Activated T-helper 1 cell treated with Interleukin-2 at 50 U/mL for 16 hours (primary cell): ENCODE measurements at places on chromosomes 16 and 17.

GRCh38 chr17:951325-952132 is 28.0 kb downstream of the NXN start:
- DNase-seq: no peak

DNA sequence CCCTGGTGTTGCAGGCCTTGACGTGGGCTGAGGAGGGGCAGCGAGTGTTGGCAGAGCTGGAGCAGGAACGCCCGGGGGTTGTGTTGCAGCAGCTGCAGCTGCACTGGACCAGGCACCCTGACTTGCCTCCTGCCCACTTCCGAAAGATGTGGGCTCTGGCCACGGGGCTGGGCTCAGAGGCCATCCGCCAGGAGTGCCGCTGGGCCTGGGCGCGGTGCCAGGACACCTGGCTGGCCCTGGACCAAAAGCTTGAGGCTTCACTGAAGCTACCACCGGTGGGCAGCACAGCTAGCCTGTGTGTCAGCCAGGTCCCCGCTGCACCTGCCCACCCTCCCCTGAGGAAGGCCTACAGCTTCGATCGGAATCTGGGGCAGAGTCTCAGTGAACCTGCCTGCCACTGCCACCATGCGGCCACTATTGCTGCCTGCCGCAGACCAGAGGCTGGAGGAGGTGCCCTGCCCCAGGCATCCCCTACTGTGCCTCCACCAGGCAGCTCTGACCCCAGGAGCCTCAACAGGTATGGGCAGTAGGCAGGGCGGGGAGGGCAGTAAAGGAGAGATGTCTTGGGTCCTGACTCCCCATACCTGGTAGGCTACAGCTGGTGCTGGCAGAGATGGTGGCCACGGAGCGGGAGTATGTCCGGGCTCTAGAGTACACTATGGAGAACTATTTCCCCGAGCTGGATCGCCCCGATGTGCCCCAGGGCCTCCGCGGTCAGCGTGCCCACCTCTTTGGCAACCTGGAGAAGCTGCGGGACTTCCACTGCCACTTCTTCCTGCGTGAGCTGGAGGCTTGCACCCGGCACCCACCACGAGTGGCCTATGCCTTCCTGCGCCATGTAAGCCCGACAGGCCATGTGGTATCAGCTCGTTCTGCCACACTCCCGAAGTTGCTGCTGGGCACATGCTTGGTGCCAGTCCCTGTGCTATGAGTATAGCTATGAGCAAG is 5.6 kb downstream of the PLEKHG4 start:
- no peak for DNase-seq

- no peak for DNase-seq
Observed at GRCh38 chr17:45425125-45425983, 7.3 kb downstream of the ARHGAP27 start.

GRCh38 chr17:82583720-82584234 is 64.2 kb downstream of the FOXK2 start:
- DNase-seq: peak; percentile 18

- no peak for DNase-seq
Observed at GRCh38 chr17:76414334-76415295, 30.2 kb downstream of the SPHK1 start.

DNA sequence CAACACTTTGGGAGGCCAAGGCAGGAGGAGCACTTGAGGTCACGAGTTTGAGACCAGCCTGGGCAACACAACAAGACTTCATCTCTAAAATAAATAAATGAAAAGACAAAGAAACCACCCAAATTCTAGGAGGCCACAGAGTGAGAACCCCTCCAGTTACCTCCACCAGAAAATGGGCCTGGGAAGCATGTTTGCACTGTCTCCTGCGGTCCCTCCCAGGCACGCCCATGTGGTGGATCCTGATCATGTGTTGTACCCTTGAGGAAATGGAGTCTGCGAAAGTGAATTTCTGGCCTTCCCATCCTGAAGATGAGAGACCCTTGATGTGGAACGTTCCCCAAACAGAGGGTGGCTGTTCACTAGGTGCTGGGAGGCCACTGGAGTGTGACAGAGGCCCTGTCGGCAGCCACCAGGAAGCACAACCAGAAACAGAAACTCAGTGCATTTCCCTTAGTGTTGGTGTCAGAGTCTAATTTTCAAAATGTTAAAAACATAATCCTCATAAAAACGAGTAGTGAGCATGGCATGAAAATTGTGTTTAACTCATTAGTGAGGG is 19.2 kb upstream of the USP22 start:
- no peak for DNase-seq

GRCh38 chr16:1713933-1714332 is 7.9 kb downstream of the MAPK8IP3 start:
- no peak for DNase-seq

DNA sequence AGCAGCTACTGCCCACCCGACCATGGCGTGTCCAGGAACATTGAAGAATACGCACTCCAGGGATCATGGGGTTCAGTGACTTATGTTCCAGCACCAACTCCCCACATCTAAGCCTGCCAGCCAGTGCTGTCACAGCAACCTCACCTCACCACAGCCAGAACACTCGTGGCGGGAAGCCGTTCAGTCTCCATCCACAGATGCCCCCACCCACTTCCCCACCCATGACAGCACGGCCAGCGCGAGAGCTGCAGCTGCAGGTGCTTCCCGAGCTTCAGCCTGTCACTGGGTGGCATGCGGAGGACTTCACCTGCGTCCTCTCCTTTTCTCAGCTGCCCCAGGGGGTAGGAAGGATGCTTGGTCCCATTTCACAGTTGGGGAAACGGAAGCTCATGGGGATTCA is 50.3 kb downstream of the RBFOX3 start:
- DNase-seq: no peak
